ENCODE measurements at places on chromosomes 7 and 10. TPM values are rescaled to one million over a fixed set of nuclear protein-coding genes. Genes with fewer than 3 reads are reported as not detected.

DNA sequence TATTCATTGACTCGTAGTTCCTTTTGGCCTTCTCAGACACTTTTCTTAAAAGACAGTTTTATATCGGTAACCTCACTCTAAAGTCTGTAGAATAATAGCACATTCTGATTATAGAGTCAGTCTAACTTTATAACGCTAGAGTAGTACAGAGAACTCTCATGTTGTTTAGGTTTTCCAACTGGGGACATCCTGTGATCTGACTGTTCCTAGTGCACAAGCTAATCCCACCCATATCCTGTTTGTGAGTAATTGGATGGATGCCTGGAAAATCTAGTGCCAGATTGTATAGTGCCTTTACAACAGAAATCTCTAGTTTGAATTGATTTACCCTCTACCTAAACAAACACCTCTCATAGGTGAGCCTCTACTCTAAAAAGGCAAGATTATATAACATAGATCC, 107.4 kb downstream of the ZEB1 start:
- DNase-seq = no peak

The PLEKHS1 gene
- polyA plus RNA-seq = not detected

- DNase-seq = no peak
These were observed 31.2 kb downstream of the CUZD1 start for GRCh38 chr10:122814493-122814892.

GRCh38 chr10:5961405-5962100, 15.8 kb downstream of the IL15RA start:
- no peak for DNase-seq

The GIMAP8 gene
- polyA plus RNA-seq = 30.1 TPM
